Thymus (tissue), 14 donors: ENCODE measurements at places on chromosomes 5 and 9.

DNA sequence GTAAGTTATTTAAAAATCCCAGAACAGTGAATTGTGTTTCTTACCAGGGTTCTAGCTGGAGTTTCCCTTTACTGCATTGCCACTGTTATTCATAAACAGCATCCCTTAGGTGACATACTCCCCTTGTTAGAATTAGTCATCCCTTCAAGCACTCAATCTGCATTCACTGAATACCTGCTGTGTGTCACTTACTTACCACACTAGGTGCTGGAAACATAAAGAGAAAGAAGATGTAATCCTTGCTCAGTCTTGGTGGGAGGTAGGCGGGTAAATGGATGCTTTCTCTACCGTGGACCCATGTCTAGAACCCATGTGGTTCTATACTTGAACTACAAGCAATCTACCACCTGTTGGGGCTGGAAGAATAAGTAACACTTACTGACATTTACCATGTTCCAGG is 371.6 kb downstream of the KDM4C start:
- no peaks in the 10 kb centered on the region for H3K27me3 ChIP-seq
- H3K4me3 ChIP-seq, result no peak overlapping the region
- DNase-seq, result no peak
- peaks cover 32% of the 10 kb centered on the region for H3K36me3 ChIP-seq

DNA sequence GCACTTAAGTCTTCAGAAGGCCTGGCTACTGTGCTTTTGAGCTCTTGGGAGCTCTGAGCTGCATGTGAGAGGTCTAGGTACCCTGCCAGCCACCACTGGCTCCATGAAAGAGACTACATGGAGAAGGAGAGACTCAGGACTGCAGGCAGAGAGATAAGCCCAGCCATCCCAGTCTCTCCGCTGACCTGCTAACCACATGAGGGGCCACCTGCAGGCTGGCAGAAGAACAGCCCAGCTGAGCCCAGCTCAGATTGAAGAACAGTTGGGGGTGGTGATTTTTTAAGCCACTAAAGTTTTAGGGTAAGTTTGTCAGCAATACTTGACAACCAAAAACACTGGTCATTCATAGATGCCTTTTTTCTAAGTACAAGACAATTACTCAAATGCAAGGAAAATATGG is 205.0 kb upstream of the PRDM9 start:
- DNase-seq, result no peak
- no peak overlapping the region for H3K27ac ChIP-seq
- H3K36me3 ChIP-seq, result no peaks in the 10 kb centered on the region
- no peaks in the 10 kb centered on the region for H3K4me1 ChIP-seq
- H3K4me3 ChIP-seq, result no peak overlapping the region

DNA sequence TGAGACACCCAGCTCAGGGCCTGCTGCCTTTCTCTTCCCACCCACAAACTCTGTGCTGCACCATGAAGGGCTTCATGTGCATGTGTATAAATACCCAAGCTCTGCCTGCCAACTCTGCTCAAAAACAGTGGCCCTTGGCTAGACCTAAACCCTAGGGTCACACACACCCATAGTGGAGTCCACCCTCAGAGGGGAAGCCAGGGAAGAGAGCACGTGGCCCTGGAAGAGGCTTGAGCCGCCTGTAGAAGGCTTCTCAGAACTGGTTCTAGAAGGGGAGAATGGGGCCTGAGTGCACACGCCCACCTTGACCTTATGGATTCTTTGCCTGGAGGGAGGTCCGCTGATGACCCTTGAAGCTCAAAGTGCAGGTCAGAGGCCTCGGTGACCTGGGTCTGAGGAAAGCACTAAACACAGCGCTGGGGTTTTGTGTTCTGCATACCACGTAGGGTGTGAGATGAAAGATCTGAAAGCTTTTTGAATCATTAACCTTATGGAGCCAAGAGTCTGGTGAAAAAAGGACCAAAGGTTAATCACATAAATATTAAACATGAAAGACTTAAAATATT is 60.6 kb downstream of the CYFIP2 start:
- no peak overlapping the region for H3K27ac ChIP-seq
- no peaks in the 10 kb centered on the region for H3K27me3 ChIP-seq
- peaks cover 94% of the 10 kb centered on the region for H3K36me3 ChIP-seq
- peaks cover 10% of the 10 kb centered on the region for H3K4me1 ChIP-seq
- no peak overlapping the region for H3K4me3 ChIP-seq
- no peak for DNase-seq

GRCh38 chr9:107229241-107229741 is 53.8 kb upstream of the RAD23B start:
- no peak overlapping the region for H3K27ac ChIP-seq
- no peaks in the 10 kb centered on the region for H3K36me3 ChIP-seq
- no peaks in the 10 kb centered on the region for H3K4me1 ChIP-seq
- no peak for DNase-seq
- H3K27me3 ChIP-seq, result peaks cover 4% of the 10 kb centered on the region

- H3K27ac ChIP-seq, result no peak overlapping the region
- no peaks in the 10 kb centered on the region for H3K27me3 ChIP-seq
- no peaks in the 10 kb centered on the region for H3K4me1 ChIP-seq
- no peak overlapping the region for H3K4me3 ChIP-seq
- no peak for DNase-seq
- no peaks in the 10 kb centered on the region for H3K36me3 ChIP-seq
Observed at GRCh38 chr5:131541762-131542161, 93.3 kb downstream of the RAPGEF6 start.

GRCh38 chr5:126108470-126108869 is 314.7 kb upstream of the GRAMD2B start:
- no peak overlapping the region for H3K27ac ChIP-seq
- no peaks in the 10 kb centered on the region for H3K4me1 ChIP-seq
- H3K4me3 ChIP-seq, result no peak overlapping the region
- no peaks in the 10 kb centered on the region for H3K27me3 ChIP-seq
- no peaks in the 10 kb centered on the region for H3K36me3 ChIP-seq
- no peak for DNase-seq

- H3K27me3 ChIP-seq, result no peaks in the 10 kb centered on the region
- no peak for DNase-seq
- H3K27ac ChIP-seq, result no peak overlapping the region
- H3K4me3 ChIP-seq, result no peak overlapping the region
- peaks cover 23% of the 10 kb centered on the region for H3K4me1 ChIP-seq
Observed at GRCh38 chr5:133249593-133249992, 197.8 kb downstream of the HSPA4 start.

- no peaks in the 10 kb centered on the region for H3K27me3 ChIP-seq
- peaks cover 12% of the 10 kb centered on the region for H3K36me3 ChIP-seq
- peaks cover 70% of the 10 kb centered on the region for H3K4me1 ChIP-seq
- peak overlapping the region; percentile 63 for H3K27ac ChIP-seq
Observed at GRCh38 chr5:139472386-139473030, 1.7 kb downstream of the SMIM33 start.

- no peak for DNase-seq
- H3K27ac ChIP-seq, result no peak overlapping the region
Observed at GRCh38 chr9:38281917-38282316, 110.6 kb upstream of the ALDH1B1 start.

DNA sequence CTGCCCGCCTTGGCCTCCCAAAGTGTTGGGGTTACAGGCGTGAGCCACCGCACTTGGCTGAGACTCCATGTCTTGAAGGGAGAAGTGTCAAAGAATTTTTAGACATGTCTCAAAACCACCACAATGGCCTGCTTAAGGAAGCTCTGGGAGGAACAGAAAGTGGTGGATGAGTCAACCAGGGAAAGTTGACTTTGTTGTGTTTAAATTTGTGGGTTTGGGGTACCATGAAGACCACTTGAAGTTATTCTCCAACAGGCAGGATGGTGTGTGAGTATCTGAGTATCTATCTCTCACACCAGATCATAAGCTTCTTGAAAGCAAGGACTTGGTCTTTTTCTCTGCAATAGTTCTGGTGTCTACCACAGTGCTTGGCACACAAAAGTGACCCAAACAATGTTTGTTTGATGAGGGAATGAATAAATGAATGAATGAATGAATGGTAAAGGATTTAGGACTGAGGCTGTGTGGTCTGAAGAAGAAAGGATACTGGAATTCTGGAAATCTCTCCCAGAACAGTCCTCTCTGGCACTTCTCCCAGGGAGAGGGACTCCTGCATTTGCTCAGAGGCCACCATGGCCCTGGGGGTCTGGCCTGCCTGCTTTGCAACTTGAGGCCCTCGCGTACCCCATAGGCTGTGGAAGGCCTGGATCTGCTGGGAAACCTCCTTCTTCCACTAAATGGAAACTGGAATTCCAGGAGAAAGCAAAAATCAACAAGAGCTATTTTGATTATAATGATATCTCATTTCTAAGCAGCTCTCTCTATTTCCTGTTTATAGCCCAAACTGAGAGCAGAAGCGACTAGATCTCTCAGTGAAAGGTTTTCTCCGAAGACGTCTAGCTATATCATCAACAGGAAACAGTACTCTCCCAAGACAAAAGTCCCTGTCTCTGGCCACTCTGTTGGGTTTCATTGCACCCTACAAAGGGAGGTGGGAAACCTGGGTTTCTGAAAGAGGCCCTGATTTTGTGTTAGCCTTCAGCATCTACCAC is 187.9 kb downstream of the PALM2AKAP2 start:
- H3K27me3 ChIP-seq, result no peaks in the 10 kb centered on the region
- peaks cover 21% of the 10 kb centered on the region for H3K4me1 ChIP-seq
- H3K27ac ChIP-seq, result peak overlapping the region; percentile 91
- H3K4me3 ChIP-seq, result no peak overlapping the region
- H3K36me3 ChIP-seq, result no peaks in the 10 kb centered on the region

DNA sequence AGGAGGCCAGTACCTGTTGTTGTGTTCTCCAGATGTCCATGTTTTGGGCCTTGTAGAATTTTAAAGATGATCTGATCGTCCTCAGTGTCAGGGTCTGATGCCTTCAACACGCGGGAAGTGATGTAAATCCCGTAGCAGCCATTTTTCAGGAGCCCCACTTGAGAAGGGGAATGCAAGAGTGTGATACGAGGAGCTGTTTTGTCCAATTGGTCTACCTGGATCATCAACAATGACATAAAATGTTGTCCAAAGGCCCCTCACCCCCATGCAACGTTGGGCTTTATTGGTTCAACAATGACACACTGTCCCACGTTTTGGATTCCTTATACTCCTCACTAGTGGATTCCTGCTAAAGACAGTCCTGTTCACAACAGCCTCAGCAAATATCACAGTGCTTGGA is 48.1 kb upstream of the CER1 start:
- no peak for DNase-seq
- H3K27me3 ChIP-seq, result no peaks in the 10 kb centered on the region
- H3K36me3 ChIP-seq, result no peaks in the 10 kb centered on the region
- H3K4me1 ChIP-seq, result no peaks in the 10 kb centered on the region

DNA sequence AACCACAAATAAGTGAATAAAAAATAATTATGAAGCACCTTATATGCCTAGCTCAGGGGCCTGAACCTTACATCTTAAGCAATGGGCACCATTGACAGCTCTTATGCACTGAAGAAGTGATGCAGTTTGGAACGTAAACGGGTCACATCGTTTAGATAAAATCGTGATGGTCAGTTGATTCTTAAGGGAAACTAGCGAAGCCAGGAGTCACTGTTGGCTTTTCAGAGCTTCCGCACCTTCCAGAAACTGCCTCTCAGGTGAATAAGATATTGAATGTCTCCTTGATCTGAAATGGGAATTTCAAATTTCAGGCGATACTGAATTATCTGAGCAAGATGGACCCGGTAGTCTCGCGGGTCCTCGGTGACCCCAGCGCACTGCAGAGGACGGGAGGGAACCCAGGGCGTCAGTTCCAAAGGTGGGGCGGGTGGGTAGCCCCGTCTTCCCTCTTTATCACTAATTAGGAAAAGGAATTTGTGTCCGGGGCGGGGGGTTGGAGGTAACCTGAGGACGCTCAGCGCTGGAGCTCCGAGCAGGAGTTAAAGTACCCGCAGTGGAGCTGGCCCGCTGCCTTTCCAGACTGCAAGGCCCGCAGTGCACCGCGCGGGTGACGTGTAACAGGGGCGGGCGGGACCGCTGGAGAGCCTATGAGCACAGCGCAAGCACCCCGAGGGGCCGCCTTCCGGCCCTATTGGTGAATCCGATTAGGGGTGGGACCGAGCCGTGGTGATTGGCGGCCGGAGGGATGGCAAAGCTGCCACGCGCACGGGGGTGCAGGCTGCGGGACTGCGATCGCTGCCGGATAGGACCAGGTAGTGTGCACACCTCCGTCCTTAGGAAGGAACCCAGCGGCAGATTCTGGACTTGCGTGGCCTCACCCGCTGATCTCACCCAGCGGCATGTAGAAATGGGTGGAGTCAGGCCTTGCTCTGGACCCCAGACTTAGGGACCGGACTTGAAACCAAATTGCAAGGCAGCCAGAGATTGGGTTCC is 19.7 kb upstream of the GARNL3 start:
- peak overlapping the region; percentile 55 for H3K4me3 ChIP-seq
- H3K4me1 ChIP-seq, result peaks cover 5% of the 10 kb centered on the region
- no peak overlapping the region for H3K27ac ChIP-seq
- H3K27me3 ChIP-seq, result no peaks in the 10 kb centered on the region
- DNase-seq, result peak; percentile 89

GRCh38 chr5:99674101-99674500 is 745.3 kb upstream of the CHD1 start:
- DNase-seq, result no peak
- H3K27me3 ChIP-seq, result no peaks in the 10 kb centered on the region
- H3K27ac ChIP-seq, result no peak overlapping the region

GRCh38 chr5:103364074-103364473 is 105.5 kb downstream of the MACIR start:
- H3K4me3 ChIP-seq, result no peak overlapping the region
- no peak for DNase-seq
- no peaks in the 10 kb centered on the region for H3K27me3 ChIP-seq

DNA sequence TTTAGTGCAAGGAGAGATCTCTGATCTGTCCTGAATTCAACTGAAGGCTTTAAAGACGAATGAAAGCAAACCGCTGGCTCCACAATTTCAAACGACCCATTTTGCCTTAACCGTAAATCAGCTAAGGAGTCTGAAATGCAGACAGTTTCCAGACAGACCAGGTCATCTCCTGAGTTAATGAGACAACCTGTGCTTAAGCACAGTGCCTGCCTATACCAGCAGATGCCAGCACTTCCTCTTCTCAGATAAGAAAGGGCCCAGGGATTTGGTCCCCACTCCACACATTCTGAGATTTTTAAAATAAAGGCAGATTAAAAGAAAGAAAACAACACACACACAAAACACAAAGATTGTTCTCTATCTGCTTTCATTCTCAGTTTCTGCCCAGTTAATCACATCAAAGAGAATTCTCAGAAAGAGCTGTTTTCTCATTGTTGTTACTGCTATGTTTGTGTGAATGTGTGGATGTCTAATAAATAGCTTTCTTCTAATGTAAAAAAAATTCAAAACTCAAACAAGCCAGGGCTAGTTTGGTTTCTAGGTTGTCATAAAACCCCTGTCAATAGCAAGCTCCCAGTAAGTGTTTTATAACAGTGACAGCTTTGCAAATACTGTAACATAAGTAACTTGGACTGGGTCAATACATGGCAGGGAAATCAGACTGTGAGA is 157.7 kb upstream of the SLC24A2 start:
- H3K4me3 ChIP-seq, result no peak overlapping the region
- H3K4me1 ChIP-seq, result no peaks in the 10 kb centered on the region
- H3K36me3 ChIP-seq, result no peaks in the 10 kb centered on the region
- no peaks in the 10 kb centered on the region for H3K27me3 ChIP-seq

DNA sequence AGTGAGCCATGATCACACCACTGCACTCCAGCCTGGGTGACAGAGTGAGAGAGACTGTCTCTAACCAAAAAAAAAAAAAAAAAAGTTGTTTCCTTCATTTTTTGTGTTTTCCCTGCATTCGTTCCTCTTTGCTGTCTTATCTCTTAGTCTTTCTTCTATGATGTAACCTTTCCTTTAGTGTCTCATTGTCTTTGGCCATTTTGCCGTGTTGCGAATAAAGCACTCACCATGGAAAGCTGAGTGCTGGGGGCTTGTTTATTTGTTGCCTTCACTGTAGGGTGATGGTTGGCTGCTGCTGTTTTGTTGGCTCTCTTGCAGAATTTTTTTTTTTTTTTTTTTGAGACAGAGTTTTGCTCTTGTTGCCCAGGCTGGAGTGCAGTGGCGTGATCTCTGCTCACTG is 7.7 kb downstream of the EHMT1 start:
- H3K4me3 ChIP-seq, result no peak overlapping the region
- H3K27me3 ChIP-seq, result no peaks in the 10 kb centered on the region
- no peak overlapping the region for H3K27ac ChIP-seq
- peaks cover 11% of the 10 kb centered on the region for H3K36me3 ChIP-seq
- DNase-seq, result no peak
